ENCODE measurements at places on chromosomes 6 and 20.

DNA sequence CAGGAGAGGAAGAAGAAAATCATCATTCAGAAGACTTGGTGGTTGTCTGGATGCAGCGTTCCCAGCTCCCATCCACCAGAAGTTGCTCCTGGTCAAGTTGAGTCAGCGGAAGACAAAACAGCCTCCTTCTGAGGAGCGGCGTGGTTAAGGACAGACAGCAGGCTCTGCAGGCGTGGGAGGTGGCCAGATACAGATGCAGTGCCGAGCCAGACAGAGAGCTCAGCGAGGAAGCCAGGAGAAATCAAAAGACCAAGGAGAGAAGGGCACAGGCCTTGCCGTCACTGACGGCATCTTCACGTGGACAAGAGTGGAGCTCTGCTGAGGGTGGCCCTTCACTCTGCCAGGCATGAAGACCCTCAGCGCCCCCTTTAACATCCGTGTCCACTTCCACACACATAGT is 158.5 kb downstream of the THBS2 start:
- DNase-seq = no peak

DNA sequence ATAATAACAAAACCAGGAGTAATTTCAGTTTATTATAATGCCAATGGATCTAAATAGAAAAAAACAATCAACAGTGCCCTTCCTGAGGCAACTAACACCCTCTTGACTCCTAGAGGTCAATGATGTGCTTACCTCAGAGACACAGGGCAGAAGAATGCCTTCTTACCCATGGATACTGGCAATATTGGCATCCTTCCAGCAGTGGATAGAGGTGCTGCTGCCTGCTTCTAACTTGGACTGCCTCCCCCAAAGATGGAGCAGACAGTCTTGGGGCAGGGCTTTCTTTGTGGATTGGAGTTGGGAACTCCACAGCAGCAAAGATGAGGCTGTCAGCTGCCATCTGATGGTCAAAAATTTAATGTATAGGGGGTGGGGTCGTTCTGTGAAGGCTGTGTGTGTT is 78.7 kb downstream of the AK9 start:
- DNase-seq = no peak

- DNase-seq = no peak
These were observed 150.6 kb upstream of the AGPAT4 start for GRCh38 chr6:161424421-161424820.

DNA sequence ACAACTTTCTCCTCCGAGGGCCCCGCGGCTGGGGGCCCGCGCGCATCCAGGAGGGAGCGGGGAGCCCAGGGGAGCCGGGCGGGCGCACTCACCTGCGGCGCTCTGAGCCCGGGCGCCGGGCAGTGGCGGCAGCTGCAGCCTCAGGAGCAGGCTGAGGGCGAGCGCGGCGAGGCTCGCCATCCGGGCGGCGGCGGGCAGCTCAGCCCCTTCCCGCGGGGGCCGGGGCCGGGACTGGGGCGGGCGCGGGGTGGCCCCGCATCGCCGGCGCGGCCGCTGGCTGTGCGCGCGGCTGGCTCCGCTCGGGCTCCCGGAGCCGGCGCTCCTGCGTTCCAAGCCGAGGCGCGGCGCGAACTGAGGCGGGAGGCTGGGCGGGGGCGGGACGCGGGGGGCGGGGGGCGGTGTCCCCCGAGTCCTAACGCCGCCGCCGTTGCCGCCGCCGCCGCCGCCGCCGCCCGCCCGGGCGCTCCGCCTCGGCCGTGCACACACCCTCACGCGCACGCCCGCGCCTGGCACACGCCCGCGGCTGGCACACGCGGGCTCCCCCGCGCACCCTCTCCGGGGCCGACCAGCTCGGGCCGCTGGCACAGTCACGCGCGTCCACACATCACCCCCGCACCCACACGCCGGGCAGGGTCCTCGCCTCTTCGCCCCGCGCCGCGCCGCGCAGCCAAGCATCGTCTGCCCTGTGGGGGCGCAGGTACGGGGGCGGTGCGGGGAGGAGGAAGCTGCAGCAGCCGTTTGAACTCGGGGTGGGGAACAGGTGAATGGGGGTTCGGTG is at the start of gene PTPRT:
Gene PTPRT, minus strand, starts transcription at position 353 of the 778 bp plus-strand sequence. Its CDS starts 173 bp downstream, at position 180.
- no peak for DNase-seq

DNA sequence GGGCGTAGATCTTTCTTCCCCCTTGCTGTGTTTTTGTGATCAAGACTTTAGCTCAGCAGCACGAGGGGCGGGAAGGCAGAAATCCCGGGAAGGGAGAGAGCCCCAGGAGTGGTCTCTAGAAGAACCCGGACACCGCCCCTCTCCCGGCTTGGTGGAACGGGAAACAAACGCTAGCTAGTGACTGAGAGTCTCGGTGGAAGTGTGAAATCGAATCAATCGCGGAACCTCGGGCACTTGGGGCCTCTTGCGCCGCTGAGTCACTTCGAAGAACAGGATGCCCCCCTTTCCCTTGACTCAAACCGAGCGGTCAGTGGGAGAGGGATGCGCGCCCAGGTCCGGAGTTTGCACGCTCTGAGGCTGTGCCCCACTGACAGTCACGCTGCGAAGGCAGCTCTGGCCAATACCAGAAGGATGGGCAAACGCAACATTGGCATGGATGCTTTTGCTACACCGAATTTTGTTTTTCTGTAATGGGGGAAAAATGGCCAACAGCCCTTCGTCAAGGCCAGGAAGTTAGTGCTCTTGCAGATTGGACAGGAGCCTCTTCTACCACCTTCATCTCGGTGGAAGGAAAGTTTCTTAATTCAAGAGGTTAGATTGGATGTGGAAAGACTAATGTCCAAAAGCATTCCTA is 1.6 kb upstream of the OLIG3 start:
- DNase-seq = no peak
